CD4-positive, alpha-beta T cell (primary cell): ENCODE measurements at places on chromosomes 5 and 9.

- peak; percentile 19 for DNase-seq
Observed at GRCh38 chr5:176994460-176995121, 12.0 kb downstream of the UIMC1 start.

GRCh38 chr5:102153003-102153759, 142.9 kb downstream of the SLCO4C1 start:
- no peak for DNase-seq

DNA sequence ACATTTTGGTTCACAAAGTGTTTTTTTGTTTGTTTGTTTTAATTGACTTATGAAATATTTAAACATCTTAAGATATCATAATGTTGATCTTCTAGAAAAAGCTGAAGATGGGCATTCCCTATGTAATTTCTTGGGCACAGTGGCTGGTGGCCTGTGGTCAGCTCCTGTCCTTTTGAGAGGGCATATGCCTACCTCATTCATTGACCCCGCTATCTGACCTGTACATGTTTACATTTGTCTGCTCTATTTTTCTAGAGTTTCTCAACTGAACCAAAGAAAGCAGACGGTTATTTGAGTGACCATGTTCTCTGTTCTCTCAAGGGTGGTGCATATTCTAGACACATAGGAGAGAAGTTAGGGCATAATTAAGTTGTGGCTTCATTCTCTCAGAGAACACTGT, 5.3 kb downstream of the SGCD start:
- no peak for DNase-seq

DNA sequence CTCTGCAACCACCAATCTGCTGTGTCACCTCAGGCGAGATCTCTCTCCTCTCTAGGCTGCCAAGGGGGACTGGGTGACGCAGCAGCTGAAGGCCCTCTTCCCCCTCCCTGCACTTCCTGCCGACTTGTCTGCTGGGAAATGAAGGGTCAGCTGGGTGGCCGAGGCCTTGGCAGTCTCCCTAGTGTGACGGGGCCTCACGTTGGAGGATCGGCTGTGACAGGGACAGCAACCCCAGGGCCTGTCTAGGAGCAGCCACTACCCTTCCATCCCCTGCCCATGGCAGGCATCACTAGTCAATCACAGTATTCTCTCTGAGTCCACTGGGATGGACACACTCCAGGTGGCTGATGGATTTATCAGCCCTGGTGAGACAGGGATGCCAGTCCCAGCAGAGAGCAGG, 107.3 kb upstream of the SARDH start:
- DNase-seq: peak; percentile 56

GRCh38 chr9:96482476-96482875, 32.5 kb downstream of the HABP4 start:
- no peak for DNase-seq

DNA sequence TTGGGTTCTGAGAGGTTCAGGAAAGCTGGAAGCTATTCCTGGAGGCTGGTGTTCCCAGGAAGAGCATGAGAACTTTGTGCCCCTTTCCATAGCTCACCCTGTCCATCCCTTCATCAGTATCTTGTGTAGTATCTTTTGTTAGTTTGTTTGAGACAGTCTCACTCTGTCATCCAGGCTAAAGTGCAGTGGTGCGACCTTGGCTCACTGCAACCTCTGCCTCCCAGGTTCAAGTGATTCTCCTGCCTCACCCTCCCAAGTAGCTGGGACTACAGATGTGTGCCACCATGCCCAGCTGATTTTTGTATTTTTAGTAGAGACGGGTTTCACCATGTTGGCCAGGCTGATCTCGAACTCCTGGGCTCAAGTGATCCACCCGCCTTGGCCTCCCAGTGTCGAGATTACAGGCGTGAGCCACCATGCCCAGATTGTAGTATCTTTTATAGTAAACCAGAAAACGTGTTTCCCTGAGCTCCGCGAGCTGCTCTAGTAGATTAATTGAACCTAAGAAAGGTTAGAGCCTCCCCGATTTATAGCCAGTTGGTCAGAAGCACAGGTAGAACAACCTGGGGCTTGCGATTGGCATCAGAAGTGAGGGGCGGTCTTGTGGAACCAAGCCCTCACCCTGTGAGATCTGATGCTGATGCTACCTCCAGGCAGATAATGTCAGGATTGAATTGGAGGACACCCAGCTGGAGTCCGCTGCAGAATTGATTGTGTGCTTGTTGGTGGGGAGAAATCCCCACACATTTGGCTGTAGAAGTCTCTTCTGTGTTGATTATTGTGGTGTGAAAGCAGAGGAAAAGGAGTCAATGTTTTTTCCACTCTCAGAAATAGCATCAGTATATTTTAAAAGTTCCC, 32.3 kb downstream of the ATP6V0E1 start:
- DNase-seq: no peak

- no peak for DNase-seq
Observed at GRCh38 chr5:93403141-93403928, 177.7 kb downstream of the NR2F1-AS1 start.

DNA sequence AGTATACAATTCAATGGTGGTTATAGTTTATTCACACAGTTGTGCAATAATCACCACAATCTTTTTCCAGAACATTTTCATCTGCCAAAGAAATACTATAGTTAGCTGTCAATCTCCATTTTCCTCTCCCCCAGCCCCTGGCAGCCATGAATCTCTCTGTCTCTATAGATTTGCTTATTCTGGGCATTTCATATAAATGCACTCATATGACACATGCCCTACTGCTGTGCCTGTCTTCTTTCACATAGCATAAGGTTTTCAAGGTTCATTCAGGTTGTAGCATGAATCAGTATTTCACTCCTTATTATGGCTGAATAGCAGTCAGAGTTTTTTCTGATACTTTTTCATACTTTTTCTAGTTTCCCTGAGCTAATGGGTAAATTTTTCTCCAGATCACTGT, 127.6 kb downstream of the HSPA4 start:
- no peak for DNase-seq

DNA sequence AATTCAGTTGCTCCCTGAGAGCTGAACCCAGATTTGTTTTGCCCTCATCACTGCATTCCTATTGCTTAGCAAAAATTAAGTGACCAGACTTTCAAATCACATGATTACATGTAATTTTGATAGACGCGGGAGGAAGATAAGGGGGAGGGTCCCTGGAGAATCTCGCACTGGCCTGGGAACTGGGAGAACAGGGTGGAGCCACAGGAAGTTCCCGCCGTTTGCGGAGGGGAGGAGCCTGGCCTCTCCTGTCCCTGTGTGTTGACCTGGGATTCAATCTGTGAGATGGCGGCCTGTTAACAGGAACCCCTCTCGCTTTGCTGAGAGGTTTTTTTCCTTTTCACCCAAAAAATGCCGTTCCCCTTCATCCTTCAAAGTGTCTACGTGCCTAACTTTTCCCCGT, 142.9 kb upstream of the OR13F1 start:
- DNase-seq: no peak

DNA sequence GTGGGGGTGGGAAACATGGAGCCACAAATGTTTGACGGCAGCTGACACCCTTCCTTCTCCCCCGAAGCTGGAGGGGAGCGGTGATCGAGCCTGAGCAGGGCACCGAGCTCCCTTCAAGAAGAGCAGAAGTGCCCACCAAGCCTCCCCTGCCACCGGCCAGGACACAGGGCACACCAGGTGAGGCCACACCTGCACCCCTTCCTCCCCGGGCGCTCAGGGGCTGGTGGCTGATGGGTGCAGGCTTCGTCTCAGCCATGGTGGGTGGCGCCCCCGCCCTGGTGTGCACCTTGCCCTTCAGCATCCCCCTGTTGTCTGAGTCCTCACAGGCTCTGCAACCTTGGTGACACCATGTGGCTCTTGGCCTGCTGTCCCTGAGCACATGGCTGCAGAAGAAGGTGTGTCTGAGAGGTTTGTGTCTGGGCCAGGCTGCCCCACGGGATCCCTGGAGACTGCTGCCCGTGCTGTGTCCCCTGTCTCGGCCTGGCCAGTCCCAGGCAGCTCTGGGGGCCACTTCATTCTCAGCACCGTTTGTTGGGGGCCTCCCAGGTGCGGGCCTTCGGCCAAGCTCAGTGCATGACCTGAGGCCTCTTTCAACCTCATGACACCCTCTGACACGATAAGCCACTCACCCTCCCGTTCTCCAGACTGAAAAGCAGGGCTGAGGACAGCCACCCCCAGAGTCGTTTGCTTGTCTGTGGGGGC, 11.1 kb downstream of the MAN1B1 start:
- no peak for DNase-seq

- no peak for DNase-seq
Observed at GRCh38 chr5:162703914-162704313, 636.3 kb downstream of the GABRG2 start.

- DNase-seq: no peak
Observed at GRCh38 chr5:176436656-176437055, 11.5 kb upstream of the FAF2 start.

DNA sequence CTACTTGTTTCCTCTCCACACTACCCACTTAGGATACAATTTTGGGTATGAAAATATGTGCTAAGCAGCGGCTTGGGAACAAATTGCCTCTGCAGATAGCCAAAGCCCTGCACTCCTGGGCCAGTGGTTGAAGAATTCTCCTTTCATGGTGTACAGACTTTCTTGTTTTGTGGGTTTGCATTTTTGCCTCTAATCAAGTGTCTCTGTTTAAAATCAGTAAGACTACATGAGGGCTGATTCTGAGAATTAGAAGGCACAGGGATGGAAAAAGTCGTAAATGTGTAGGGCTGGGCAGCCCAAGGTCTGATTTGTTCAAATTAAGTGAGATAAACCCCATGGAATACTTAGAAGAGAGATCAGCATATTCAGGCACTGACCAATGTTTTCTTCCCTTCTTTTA, 103.7 kb upstream of the CD180 start:
- DNase-seq: no peak

DNA sequence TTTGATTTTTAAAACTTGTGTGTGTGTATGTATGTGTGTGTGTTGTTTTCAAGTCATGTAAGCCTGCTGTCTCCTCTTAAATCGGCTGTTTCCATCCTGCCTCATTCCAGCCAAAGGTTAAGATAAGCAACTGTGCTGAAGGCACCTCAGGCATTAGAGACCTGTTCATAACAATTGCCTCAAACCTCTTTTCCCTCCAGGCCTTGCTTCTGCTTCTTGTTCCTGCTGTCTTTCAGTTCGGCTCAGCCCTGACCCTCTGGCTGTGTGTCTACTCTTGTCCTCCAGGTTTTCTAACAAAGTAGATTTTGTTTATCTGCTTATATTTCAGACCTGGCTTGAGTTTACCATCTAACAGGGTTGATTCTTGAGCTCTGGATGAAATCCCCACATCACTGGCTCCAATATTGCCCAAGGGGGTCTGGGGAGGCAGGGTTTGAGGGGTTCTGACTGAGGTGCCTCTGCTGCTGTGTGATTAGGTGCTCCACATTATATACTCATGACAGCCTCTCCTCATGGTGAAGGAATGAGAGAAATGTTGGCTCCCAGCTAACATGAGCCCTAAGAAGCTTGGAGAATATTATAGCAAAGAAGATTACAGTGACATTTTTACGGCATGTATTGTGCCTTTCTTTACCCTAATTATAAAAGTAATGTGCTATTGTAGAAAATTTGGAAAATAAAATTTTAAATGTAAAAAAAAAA, 229.7 kb upstream of the PIK3R1 start:
- DNase-seq: no peak

DNA sequence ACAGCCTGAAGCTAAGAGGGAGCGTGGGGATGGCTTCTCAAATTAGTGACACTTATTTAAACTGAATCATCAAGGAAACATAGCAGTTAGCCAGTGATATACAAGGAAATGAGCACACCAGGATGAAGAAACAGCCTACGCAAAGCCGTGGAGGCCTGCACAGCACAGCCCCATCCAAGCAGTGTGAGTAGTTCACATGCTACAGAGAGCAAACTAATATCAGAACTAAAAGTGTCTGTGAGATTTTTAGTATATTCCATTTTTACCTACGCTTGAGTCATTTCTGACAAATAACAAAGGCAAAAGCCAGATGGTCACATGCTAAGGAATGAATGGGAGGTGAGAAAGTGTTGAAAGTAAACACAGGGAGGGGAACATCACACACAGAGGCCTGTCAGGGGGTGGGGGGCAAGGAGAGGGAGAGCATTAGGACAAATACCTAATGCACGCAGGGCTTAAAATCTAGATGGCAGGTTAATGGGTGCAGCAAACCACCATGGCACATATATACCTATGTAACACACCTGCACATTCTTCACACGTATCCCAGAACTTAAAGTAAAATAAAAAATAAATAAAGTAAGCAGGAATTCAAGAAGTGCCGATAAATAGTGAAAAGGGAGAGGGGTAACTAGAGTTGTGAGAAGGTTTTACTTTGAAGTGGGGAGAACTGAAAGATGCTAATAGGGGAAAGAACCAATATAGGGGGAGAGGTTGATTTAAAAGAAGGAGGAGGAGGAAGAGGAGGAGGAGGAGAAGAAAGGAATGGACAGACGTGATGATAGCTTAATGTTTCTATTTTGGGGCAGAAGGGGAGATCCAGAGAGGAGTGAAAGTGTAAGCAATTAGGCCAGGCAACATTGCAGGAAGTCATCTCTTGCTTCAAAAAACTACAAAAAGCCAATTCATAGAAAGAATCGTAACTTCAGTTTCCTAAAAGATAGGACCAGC, 100.9 kb upstream of the PTGER4 start:
- DNase-seq: no peak

GRCh38 chr9:130023144-130023787, 19.7 kb downstream of the FNBP1 start:
- no peak for DNase-seq

DNA sequence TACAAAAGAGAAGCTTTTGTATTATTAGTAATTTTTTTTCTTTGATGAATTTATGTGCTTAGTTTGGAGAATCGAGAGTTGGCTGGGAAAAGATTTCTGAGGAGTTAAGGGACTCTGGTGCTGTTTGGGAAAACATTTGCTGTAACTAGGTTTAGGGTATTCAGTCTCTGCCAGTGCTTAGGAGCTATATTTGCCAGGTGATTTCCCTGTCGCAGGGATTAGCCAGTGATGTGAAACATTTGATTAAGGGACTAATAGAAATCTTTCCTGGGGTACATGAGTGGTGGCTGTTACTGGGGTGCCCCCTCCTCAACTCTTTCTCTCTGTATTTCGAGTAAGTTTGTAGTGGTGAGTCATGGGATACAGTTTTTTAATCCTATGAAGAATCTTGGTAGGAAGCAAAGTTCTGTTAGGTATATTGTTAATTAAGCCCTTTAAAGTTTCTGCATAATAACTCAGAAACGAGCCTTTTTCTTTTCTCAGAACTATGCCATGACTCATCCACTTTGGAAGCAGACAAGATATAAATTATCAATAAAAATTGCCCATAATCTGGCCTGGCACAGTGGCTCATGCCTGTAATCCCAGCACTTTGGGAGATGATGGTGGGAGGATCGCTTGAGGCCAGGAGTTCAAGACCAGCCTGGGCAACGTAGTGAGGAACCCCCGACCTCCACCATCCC, 18.6 kb downstream of the RGMB start:
- no peak for DNase-seq

DNA sequence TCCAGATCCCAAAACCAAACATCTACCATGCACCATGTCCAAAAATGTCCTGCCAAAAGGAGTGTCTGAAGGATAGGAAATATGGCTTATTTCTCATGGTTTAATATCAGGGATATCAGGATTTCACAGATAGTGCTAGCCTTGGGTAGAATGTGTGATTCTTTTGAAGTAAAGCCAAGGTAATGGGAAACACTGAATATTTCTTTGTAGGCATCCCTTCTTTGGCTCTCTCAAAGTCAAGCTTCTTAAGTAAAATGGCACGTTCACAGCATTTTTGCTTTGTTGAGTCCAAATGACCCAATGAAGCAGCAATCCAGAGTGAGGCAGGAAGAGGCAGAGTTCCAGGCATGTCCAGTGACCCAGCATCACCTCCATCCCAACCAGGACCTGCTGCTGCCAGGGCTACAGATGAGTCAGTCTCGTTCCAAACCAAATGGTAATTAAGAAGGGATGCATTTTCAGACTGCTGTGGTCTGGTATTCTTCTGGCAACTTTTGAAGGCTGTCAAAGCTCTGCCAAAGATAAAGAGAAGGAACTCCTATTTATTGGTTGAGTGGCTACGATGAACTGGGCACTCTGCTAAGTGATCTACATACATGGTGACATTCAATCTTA, 678.8 kb upstream of the KLF4 start:
- no peak for DNase-seq
